ENCODE measurements at places on chromosomes 3 and 15. TPM values are rescaled to one million over a fixed set of nuclear protein-coding genes. Genes with fewer than 3 reads are reported as not detected.

DNA sequence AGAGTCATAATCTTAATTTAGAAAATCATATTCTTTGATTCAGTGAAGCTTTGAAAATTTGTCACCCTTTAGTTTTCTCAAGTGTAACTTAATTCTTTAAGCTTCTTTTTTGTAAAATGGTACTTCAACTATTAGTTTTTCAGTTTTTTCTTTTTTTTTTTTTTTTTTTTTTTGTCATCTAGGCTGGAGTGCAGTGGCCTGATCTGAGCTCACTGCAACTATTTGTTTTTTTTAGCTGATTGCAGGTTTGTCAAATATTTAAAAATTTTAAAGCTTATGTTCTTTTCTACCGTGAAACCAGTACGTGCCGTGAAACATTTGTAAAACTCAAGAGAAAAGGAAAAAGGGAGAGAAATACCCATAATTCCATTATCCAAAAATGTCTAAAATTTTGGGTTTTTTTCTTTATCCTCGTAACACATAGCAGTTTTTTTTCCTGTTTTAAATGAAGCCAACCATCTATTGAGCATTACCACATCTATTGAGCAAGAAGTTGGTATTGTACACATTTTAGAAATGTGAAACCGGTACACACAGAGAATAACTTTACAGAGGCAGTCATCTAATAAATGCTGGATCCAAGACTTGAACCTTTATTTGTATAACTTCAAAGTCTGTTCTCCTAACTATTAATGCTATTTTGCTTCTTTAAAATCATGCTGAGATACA, 25.7 kb downstream of the ECT2 start:
- no peaks in the 10 kb centered on the region for H3K27me3 ChIP-seq
- no peak for DNase-seq
- no peak overlapping the region for H3K4me3 ChIP-seq
- H3K4me1 ChIP-seq: no peaks in the 10 kb centered on the region
- peaks cover 5% of the 10 kb centered on the region for H3K36me3 ChIP-seq
- no peak overlapping the region for H3K27ac ChIP-seq

- no peak overlapping the region for H3K4me3 ChIP-seq
- H3K4me1 ChIP-seq: peaks cover 27% of the 10 kb centered on the region
- DNase-seq: peak; percentile 83
Measured at GRCh38 chr15:72358650-72359171, 17.1 kb downstream of the HEXA start.

The TMEM266 gene
- 0.04 TPM for total RNA-seq

The MESP1 gene
- total RNA-seq: not detected

DNA sequence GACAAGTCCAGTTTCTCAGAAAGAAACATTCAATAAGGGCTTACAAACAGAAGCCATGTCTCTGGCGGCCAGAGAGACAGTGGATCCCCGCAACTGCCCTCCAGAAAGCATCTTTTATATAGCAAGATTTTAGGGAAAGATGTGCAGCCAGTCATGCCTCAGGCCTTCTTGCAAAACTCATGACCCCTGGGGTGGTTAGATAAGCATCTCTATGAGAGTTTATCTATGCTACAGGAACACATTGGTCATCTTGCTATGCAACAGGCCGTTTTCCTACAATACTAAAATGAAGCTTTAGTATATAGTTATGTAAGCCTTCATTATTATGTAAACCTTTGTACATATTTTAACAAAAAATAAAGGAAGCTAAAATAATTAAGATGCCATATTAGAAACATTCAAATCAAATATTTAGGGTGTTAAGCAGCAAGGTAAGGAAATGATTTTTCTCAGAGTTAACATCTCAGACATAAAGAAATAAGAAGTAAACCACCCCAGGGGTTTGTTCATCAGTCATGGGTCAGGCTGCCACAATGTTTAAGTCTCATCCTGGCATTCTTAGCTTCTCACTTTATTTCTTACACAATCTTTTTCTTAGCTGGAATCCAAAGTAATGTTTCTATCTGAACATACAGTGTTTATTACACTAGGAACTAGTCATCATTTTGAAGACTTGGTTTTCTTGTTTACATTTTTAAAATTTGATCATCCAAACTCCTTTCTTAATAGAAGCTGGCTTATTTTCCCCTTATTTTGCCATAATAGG, 6.3 kb upstream of the FSIP1 start:
- no peak overlapping the region for H3K27ac ChIP-seq
- no peaks in the 10 kb centered on the region for H3K36me3 ChIP-seq

GRCh38 chr3:194274424-194275085, 76.6 kb downstream of the CPN2 start:
- no peak overlapping the region for H3K4me3 ChIP-seq
- no peak for DNase-seq
- peaks cover 33% of the 10 kb centered on the region for H3K4me1 ChIP-seq
- no peak overlapping the region for H3K27ac ChIP-seq
- no peaks in the 10 kb centered on the region for H3K36me3 ChIP-seq

Data from HepG2 (cell line).